Activated CD4-positive, alpha-beta memory T cell treated with anti-CD3 and anti-CD28 coated beads for 36 hours (primary cell): ENCODE measurements at places on chromosomes 12 and 14.
A peak's percentile ranks its signal among the peaks of the same experiment; 100 is the strongest.

DNA sequence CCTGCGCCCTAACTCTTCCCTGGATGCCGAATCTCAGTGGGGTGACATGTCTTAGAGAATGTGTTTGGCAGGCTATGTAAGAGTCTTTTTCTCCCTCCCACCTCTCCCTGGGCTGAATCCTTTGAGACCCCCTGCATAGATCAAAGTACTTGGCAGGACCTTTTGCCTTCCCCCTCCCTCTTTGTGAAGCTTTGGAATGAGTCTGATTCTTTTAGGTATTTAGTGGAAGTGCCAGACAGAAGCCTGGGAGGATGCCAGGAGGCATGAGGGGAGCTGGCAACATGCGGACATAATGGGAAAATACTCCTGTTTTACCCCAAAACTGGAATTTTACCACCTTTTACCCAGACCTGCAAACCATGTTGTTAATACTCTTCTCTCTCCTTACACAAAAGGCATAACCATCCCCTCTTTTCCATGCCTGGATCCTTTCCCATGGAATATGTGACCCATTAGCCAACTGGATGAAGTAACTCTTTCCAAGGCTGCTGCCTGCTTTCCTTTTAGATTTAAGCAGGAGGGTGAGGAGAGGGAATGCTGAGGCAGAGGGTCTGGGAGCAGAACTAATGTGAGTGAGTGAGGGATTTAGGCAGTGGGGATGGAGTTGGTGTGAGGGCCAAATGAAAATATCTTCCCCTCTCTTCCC lies 41.7 kb downstream of the TTLL5 start:
- DNase-seq, result no peak

DNA sequence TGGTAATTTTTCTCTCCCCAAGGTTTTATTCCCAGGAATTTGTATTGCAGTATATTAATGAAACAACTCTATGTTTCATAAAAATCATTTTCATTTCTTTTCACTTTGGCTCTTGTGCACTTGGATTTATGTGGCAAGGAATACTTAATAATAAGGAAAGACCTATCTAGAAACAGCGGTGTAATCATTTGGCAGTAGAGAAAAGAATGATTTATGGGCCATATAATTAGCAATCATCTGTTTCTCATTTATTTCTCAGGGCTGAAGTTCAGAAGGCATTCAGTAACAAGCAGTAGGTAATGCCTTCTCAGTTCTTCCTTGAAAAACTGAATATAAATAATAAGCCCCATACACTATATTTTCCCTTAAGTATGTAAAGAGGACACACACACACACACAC lies 172.6 kb downstream of the ANO4 start:
- DNase-seq, result no peak

DNA sequence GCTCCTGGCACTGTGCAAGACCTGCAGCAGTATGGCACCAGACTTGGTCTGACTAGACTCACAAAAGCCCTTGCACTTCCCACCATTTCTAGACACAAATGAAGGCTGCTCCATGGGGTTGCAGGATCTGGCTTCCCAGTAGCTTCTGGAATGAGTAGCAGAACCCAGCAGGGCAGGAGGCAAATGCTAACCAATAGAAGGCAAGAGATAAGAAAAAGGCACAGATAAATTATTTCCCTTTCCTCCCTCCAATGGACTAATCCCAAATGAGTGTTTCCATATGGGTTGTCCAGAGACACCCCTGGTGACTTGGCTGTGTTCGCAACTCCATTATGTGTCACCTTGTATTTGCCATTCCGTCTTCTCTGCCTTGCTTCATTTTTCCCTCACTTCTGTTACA lies 49.7 kb downstream of the KIF21A start:
- DNase-seq, result no peak

DNA sequence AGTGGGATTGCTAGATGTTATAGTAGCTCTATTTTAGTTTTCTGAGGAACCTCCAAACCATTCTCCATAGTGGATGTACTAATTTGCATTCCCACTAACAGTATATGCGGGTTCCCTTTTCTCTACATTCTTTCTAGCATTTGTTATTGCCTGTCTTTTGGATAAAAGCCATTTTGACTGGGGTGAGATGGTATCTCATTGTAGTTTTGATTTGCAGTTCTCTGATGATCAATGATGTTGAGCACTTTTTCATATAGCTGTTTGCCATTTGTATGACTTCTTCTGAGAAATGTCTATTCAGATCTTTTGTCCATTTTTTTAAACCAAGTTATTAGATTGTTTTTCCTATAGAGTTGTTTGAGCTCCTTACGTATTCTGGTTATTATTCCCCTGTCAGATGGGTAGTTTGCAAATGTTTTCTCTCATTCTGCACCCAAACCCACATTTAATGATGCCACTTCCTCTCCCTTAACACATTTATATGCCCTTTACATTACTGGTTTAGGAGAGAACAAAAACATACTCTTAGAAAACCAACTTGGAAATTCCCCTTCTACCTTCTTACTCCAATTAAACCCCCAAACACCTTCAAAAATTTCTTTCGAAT lies 48.2 kb downstream of the NELL2 start:
- no peak for DNase-seq

DNA sequence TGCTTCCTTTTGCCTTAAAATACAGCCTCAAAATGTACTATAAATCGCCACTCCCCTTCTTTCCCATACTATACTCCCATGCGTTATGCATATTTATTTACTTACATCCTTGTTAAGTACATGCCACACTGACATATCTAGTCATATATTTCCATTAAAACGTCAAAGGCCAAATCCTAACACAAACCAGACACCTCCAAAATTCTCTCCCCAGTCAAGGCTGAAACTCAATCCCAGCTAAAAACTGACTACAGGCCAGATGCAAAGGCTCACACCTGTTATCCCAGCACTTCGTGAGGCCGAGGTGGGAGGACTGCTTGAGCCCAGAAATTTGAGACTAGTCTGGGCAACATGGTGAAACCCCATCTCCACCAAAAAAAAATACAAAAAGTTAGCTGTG lies 5.7 kb upstream of the CAND1 start:
- no peak for DNase-seq

DNA sequence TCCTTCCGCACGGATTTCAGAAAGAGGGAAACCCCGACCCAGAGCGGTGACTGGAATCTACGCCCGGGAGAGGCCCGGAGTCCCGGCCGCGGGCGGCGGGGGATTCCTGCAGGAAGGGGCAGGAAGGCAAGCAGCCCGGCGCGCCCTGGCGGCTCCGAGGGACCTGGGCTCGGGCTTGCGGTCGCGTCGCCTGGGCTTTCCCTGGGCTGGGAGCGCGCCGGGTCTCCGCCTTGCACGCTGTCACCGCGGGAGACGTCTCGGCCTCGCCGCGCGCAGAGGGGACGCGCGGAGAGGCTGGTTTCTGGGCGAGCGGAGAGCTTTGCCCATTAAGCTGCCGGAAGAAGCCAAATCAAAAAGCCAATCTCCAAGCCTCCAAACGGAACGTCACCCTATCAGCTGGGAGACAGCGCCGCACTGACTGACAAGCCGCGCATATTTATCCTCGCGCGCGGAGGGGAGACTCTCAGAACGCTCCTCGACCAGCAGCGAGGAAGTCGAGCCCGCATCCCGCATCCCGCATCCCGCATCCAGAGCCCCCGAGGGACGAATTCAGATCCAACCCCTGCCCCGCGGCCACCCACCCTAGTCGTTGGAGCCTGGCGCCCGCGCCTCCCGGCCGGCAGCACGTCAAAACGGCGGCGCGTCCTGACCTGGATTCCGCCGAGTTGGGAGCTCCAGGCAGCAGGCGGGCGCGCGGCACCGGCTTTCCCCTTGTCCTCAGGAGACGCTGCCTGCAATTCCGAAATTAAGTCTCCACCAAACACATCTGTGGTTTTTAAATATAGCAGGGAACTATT lies at the start of gene SLC8A3:
Gene SLC8A3, minus strand, starts transcription at position 293 of the 797 bp plus-strand sequence. CDS start 20,529 bp downstream, outside the sequence.
- peak; percentile 40 for DNase-seq

- no peak for DNase-seq
Observed at GRCh38 chr14:39025810-39026627, 77.0 kb downstream of the SEC23A start.

DNA sequence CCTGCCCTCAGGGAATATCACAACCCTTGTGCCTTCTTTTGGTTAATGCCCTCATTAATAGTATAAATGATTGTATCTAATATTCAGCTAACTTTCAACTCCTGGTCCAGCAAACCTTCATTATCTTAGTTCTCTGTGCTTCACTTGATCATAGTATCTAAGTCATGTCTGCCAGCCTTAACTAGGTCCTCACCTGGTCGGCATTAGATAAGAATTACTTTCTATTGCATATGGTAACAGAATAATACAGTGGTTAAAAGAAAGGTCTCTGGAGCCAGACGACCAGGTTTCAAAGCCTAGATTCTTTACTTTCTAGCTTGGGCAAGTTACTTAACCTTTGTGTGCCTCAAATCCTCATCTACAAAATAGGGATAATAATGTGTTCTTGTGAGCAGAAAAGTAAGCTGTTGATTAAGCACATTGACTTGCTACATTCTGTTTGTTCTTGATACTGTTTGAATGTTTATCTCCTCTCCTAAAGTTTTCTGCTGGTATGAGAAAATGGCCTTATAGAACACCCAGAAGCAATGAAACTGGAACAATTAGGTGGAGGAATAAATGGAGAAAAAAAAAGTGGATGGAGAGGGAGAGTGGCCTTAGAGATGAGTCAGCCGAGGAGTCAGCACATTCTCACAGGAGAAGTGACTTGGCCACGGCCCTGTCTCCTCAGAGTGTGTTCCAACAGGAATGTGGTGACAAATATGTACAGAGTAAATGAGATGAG lies 176.1 kb downstream of the SLC25A21 start:
- no peak for DNase-seq

DNA sequence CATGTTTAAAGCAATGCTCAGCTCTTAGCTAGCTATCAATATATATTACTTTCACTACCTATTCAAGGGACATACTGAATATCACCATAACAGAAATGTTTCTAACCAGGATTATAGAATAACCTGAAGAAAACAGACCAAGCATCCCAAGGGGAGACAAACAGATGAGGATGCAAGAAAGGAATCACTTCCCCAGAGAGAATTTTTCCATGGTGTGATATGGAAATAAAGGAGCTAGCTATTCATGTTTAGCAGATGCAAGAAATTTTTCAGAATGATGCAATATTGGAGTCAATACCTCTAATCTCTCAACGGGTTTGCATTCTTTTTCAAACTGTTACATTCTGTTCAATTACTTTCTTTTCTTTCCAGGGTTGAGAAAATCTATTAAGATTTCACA lies 538.9 kb upstream of the FLRT2 start:
- DNase-seq, result no peak
